Activated CD4-positive, CD25-positive, alpha-beta regulatory T cell (primary cell): ENCODE measurements at places on chromosomes 6 and 20.

DNA sequence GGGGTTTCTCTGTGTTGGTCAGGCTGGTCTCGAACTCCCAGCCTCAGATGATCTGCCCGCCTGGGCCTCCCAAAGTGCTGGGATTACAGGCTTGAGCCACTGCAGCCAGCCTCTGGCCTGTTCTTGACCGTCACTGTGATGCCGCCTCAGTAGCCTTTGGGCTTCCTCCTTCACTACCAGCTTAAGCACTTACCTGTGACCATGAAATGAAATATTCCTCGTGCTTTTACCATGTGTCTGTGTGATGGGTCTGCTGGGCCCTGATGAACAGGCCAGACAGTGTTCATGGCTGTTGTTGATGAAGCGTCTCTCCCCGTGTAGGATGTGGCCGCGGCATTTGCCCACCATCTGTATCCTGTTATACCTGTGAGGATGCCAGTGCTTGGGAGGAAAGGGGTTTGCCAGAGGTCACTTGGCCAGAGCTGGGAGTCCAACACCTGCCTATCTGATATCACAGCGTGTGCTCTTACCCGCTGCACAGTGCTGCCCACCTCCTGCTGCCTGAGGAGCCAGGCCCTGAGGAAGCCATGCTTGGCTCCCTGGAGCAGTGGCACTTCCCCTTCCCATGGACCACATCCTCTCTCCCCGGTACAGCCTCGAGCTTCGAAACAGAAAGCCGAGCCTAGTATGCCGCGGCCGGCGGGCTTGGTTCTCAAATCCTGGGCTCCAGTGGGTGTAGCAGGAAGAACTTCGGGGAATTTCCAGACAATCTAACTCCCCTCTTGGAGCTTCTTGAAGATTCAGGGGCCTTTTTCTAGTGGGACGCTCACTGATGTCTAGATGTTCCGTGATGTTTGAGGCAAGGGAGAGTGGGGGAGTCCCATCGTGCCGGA, 167.9 kb downstream of the ZDHHC14 start:
- no peak for DNase-seq

DNA sequence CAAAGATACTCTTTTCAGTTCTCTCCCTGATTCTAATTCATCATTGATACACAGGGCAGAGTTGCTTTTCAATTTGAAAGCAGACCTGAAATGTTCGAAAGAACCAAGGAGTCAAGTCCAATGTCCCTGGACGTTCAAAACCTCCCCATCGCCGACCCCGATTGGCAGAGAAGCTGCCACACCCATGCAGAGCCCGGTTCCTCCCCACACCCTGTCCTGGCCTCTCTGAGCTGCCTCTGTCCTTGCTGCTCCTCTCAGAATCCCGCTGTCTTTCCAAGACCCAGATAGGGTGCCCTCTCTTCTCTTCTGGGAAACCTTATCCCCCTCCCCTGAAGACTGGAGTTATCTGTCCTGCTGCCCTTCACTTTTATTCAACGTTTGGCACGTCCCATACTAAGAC, 52.3 kb upstream of the CITED2 start:
- no peak for DNase-seq

- no peak for DNase-seq
These were observed 41.2 kb upstream of the REV3L start for GRCh38 chr6:111524252-111524651.

- no peak for DNase-seq
These were observed 126.9 kb downstream of the ID4 start for GRCh38 chr6:19964115-19964514.

DNA sequence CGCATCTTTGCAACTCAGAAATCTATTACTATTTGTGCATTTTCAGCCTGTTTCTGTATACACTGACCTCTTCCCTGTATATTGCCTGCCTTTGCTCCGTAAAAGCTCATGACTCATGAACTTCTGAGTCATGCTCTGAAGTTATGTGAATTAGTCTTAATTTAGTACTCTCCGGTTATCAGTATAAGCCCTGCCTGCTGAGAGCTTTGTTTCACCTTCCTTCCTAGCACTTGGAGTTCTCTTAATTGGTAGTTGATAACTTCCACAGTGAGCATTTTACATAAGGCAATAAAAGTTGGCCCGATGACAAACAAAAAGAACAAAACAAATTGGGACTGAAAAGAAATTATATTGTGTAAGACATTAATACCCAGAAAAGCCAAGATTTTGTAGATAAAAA, 231.4 kb downstream of the GJA1 start:
- no peak for DNase-seq

DNA sequence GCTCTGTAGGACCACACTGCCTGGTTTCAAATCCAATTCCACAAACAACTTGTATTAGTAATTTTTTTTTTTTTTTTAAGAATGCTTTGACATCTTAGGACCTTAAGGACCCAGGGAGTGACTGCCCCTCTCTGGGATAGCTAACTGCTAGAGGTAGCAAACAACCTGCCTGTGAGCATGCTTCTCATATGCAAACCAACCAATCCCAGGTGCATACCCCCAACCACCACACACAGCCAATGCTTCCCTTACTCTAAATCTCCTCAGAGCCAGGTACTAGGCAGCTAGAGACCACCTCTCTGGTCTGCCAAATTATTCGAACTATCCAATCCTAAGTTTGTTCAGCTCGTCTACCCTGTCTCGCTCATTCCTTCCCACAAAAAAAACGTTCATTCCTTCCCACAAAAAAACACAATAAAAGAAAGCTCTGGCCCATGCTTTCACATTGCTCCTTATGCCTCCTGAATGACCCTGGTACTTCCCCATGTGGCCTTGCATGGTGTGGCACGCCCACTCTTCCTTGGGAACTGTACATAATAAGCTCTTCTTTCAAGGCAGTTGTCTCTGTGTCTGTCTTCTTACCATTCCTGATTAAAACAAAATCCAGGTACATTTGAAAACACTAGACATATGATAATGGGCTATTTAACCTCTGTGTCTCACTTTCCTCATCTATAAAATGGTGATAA, 6.4 kb downstream of the SERAC1 start:
- no peak for DNase-seq

DNA sequence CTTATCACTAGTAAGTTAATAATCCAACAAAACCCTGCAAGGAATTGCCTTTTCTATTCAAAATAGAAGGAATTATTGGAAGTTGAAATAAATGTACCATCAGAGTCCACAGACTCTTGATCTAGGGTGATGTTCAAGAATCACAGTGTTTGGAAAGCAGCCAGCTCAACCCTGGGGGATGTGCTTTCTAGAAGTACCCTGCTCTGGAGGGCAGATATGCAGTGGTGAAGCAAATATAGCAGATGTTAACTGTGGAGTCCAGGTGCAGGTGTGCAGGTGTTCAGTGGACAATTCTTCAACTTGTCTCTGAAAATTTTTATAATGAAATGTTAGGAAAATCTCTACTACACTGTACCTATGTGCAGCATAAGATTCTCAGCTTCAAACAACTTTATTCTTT, 9.1 kb upstream of the INSM1 start:
- no peak for DNase-seq

DNA sequence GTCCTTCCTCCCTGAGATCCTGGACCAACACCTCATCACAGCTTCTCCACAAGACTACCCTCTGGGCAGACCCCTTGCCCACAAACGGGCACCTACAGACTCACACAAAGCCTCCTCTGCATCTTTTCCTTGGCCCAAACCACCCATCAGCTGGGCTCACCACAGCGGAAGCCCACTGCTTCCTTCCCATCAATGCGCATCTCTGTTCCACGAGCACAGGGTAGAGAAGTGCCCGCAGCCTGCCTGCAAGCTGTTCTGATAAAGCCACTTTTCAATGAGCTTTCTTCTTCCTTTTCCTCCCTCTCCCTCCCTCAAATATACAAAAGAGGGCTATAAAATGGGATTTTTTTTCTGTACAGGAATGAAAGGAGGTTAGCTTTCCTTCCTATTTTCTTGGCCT, 111.2 kb downstream of the NFATC2 start:
- no peak for DNase-seq

- DNase-seq = no peak
These were observed 693.4 kb upstream of the FLRT3 start for GRCh38 chr20:15030826-15031225.

GRCh38 chr6:123380257-123380656, 256.5 kb downstream of the TRDN start:
- DNase-seq = no peak

GRCh38 chr6:41643899-41644269, 5.6 kb downstream of the MDFI start:
- no peak for DNase-seq
